Renal pelvis (tissue), 12 donors: ENCODE measurements at places on chromosomes 12 and 14.

DNA sequence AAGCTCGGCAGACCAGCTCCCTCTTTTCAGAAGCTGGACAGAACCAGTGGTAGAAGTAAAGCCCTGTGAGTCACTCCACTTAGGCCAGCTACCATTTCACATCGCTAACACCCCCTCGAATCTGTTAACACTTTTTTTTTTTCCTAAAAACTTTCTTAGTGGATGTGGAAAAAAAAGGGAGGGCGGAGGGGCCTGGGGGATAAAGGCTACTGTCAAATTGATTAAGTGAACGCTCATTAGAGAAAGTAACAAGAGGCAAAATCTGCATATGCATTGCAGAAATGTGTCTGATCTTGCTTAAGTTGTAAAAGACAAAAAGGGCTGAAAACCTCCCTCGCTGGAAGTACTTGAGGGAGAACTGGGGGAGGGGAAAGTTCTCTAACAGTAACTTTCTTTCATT is 86.6 kb upstream of the OTX2 start:
- no peak for DNase-seq

GRCh38 chr12:117649796-117650195 is 288.4 kb upstream of the NOS1 start:
- DNase-seq: no peak

- no peak for DNase-seq
These were observed 12.0 kb downstream of the ADSS1 start for GRCh38 chr14:104735830-104736642.

DNA sequence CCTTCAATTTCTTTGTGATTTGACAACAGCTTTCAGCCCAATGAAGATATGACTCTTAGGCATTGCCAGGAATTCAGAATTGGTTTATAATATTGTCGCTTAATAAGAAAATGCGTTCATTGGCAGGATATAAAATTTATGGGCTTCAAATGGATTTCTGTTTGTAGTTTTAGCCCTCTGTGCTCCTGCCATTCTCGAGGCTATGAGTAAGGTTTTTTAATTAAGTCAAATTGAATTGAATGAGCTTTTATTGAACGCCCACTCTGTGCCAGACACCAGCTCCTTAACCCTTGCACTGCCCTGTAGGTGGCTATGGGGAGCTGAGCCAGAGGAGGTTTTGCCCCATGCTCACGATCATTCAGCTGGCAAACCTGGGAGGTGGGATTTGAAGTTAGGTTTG is 115.1 kb downstream of the SLC25A47 start:
- DNase-seq: no peak

GRCh38 chr12:114875313-114875712 is 191.3 kb upstream of the TBX3 start:
- DNase-seq: no peak
